KBM-7 (cell line): ENCODE measurements at places on chromosomes 5 and 9.
A peak's percentile ranks its signal among the peaks of the same experiment; 100 is the strongest.

- no peak for DNase-seq
Observed at GRCh38 chr5:172593721-172594235, 47.3 kb upstream of the NEURL1B start.

DNA sequence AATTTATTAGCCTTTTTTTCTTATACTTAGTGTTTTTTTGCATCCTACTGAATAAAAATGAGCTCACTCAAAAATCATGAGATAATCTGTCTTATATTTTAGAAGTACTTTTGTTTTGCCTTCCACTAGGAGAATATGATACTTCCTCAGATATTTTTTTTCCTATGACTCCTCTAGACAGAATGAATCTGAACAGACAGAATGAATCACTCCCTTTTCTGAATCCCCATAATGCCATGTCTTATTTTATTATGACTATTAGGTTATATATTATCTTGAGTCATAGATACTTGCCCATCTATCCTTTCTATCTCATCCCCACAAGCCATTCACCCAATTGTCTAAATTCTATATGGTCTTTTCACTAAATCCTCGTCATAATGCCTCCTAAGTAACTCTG lies 134.6 kb downstream of the BRINP1 start:
- no peak for DNase-seq

GRCh38 chr9:113715086-113715485 lies 161.0 kb upstream of the ZNF618 start:
- DNase-seq, result no peak

DNA sequence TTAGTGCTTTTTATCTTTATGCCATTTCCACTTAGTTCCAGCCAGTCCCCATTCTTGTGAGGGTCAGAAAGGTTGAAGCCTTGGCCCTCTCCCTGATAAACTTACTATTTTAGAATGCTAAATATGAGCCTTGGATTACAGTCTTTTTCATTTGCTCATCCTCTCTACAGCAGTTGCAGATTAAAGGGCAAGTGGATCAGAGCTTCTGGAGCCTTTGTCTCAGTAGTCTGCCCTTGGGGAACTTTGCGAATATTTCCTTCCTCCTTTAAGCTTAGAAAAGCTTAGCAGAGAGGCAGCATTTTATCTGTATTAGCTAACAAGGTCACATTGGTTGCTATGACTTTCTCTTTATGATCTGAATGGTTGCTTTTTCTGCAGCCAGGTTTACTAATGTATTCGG lies 11.5 kb downstream of the FSD1L start:
- no peak for DNase-seq

DNA sequence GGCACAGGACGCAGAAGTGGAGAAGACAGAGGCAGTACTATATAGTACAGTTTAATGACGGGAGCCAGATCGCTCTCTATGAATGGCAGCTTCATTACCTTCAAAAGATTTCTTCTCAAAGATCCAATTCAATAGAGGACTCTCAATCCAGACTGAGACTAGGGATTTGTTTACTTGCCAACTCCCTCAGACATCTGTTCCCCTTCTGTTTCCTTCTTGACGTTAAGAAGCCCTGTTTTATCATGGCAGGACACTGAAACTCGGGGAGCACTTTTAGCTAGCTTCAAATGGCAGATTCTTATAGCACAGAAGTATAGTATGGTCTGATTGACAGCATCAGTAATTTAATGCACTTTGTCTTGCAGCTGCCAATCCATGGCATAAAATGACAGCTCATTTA lies 747.3 kb upstream of the C9orf72 start:
- DNase-seq, result no peak

DNA sequence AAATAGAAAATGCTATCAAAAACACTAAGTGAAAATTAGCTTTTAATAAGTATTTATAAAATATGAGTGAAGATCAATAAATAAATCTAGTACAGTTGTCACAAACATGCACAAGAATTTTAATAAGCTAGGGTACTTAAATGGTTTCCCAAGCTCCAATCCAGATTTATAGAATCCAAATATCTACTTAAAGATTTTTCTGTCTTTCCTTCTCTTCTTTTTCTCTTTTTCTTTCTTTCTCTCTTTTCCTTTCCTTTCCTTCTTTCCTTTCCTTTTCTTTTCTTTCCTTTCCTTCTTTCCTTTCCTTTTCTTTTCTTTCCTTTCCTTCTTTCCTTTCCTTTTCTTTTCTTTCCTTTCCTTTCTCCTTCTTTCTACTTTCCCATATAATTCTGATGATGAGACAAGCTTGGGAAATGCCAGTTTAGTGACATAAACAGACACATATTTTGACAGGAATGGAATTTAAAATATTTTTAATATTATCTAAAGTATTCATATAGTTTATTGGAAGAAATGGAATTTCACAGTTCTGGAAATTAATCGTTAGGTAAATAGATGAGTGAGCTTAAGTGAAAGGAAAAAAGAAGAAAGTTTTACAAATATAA lies 832.8 kb downstream of the NR2F1-AS1 start:
- no peak for DNase-seq

DNA sequence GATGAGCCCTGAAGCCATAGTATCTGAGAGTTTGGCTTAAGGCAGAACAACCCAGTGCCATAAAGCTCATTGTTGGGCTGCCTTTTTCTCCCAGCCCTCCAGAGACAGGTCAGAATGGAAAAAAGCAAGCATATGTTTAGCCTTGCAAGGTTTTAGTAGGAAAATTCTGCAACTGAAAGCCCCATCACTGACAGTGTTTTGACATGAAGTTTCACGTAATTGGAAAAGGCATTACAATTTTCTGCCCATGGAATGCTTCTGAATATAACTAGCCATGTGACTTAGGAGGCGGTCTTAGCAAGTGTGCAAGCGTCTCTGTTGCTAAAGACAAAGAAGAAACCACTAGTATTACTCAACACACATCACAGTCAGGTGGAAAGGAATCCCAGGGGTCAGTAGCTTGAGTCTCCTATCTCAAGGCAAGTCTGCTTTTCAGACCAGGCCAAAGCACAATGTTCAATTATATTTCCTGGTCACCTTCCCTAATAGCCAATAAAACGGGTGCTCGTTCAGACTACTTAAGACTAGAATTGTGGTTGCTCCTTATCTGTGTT lies 117.6 kb downstream of the CARTPT start:
- DNase-seq, result no peak

DNA sequence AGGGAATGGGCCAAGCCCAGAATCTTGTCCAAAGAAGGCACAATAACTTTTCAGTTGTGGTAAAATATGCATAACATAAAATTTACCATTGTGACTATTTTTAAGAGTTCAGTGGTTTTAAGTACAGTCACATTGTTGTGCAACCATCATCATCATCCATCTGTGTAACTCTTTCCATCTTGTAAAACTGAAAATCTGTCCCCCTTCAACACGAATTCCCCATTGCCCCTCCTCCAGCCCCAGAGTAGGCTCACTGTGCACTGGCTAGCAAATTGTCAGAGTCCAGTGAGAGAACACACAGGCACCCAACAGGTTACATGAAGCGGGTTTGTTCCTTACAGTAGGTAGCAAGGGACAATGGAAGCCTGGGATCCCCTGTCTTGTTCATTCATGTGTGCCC lies 13.7 kb downstream of the BARX1 start:
- DNase-seq, result no peak

- peak; percentile 56 for DNase-seq
Observed at GRCh38 chr9:134689321-134690181, 47.9 kb downstream of the COL5A1 start.

GRCh38 chr5:144484124-144484897 lies 313.6 kb downstream of the KCTD16 start:
- DNase-seq, result no peak

GRCh38 chr5:132411304-132412013 lies 41.9 kb downstream of the SLC22A5 start:
- no peak for DNase-seq

GRCh38 chr5:149041242-149041641 lies 21.6 kb downstream of the SH3TC2 start:
- DNase-seq, result no peak

- no peak for DNase-seq
Observed at GRCh38 chr5:55997742-55998351, 3.1 kb upstream of the IL6ST start.

GRCh38 chr9:128820665-128821583 lies 2.6 kb downstream of the ENDOG start:
- no peak for DNase-seq

DNA sequence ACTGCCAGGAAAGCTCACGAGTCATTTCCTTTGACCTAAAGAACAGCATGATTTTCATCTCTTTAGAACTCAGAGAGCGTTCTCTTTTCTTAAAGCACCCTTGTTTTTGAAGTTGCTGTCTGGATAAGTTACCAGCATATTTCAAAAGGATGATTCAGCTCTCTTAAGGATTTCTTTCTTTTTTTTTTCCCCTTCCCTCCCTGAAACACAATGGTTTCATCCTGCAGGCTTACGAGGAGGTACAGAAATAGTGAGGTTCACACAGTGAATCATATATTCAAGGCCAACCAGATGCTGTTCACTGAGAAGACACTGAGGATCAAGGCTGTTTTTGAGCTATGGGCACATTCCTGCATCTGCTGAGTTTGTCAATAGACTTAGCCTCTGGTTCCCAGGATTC lies 257.2 kb downstream of the KIF4B start:
- no peak for DNase-seq

GRCh38 chr9:107486674-107487520 lies 2.7 kb downstream of the KLF4 start:
- DNase-seq, result no peak

GRCh38 chr5:87949676-87950631 lies 318.7 kb downstream of the TMEM161B start:
- DNase-seq, result no peak

DNA sequence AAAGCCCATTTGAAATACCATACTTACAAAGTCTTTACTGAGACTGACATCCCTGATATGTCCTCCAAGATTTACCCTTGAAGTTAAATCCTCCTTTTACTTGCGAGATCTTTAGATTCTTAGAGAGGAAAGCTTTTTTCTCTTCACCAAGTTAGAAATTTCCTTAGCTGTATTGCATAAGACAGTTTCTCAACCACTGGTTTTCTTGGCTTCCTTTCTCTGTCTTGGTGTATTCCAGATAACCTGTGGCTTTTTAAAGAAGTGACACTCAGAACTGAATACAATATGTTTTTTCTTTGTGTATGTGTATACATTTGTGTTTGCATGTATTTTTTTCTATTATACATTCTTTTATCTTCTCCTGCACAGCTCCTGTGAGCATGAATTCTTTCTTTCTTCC lies 65.0 kb downstream of the SNCAIP start:
- DNase-seq, result no peak

GRCh38 chr9:83572524-83572923 lies 34.3 kb upstream of the FRMD3 start:
- DNase-seq, result peak; percentile 15

DNA sequence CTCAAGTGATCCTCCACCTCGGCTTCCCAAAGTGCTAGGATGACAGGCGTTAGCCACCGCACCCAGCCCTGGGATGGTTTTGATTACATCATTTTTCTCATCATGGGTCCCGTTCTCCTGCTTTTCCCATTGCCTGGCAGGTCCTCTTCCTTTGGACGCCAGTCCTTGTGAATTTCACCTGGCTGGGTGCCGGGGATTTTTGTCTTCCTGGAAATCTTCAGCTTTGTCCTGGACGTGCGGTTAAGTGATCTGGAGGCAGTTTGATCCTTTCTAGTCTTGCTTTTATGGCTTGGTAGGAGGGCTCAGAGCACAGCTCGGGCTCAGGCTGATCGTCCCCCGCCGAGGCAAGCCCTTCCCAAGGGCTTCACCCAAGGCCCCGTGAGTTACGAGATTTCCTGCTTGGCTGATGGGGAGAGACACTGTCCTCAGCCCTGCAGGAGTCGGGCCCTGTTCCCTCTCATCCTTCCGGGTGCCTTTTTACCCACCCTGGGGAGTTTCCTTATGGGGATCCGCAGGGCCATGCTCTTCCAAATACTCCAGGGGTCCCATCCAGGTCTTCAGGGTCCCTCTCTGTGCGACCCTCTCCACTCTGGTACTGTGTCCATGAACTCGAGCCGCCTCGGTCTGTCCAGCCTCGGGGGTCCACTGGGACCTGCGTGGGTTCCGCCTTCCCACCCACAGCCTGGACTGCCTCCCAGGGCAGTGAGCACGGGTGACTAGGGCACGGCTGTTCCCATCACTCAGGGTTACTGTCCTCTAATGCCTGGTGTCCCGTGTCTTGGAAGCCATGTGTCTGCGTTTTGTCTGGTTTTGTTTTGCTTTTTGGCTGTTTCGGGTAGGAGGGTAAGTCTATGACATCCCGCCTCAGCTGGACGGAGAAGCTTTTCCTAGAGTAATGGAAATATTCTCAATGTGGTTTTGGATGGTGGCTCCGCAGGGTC lies 22.3 kb upstream of the EGFL7 start:
- no peak for DNase-seq

GRCh38 chr5:117665121-117665520 lies 1090.5 kb upstream of the SEMA6A start:
- no peak for DNase-seq

GRCh38 chr5:143241892-143242291 lies 161.6 kb downstream of the NR3C1 start:
- no peak for DNase-seq

GRCh38 chr5:119368238-119368630 lies 12.4 kb downstream of the TNFAIP8 start:
- no peak for DNase-seq

DNA sequence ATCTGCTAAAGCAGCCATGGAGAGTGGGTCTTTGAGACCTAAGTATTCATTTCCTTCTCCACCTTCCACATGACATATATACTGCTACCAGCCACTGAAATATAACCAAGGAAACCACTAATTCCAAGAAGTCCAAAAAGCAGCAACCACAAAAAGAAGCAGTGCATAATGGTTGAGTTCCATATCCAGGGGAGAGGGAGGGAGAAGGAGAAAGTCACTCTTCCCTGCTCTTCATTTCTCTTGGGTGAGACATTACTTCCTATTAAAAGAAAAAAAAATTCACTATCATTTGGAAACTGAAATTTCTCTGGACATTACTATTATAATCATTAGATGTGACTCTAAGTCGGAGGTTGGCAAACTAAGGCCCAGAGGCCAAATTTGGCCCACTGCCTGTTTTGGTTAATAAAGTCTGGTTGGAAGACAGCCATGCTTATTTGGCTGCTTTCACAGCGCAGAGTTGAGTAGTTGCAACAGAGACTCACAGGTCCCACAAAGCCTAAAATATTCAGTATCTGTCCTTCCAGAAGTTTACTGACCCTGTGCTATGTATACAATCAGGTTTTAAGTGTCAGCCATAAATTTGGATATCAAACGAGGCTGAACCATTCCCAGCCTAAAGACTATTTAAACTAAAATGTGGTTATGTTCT lies 168.6 kb downstream of the MPDZ start:
- DNase-seq, result no peak

GRCh38 chr5:61854531-61854930 lies 451.5 kb upstream of the KIF2A start:
- no peak for DNase-seq

GRCh38 chr5:139619861-139620260 lies 28.3 kb upstream of the CXXC5 start:
- DNase-seq, result no peak

- DNase-seq, result no peak
Observed at GRCh38 chr5:175879743-175880142, 8.4 kb downstream of the CPLX2 start.

GRCh38 chr9:78694974-78695373 lies 398.0 kb downstream of the PSAT1 start:
- no peak for DNase-seq
